ENCODE measurements at places on chromosomes 12 and 14.
A peak's percentile ranks its signal among the peaks of the same experiment; 100 is the strongest.

DNA sequence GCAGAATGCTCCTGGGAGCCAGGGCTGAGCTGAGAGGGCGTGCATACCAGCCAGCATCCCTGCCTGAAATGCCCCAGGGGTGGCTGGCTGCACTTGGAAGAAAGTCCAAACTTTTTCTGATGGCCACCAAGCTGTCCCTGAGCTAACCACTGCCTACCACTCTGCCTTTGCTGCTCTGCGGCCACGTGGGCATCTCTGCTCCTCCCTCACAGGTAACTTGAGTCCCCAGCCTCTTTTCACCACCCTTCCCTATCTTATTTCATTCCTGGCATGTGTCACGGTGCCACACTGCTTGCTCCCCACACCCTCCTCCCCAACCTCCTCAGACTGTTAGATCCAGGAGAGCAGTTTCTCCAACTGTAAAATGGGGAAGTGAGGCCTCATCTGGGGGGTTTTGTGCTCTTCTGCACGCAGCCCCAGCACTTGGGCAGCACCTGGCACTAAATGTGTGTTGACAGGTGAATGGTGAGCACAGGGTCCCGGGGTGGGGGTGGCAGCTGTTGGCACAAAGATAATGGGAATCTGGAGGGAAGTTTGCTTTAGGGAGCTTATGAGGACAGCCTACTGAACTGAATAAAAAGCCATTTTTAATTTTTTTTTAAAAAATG is 113.0 kb downstream of the GLT1D1 start:
- DNase-seq: no peak

DNA sequence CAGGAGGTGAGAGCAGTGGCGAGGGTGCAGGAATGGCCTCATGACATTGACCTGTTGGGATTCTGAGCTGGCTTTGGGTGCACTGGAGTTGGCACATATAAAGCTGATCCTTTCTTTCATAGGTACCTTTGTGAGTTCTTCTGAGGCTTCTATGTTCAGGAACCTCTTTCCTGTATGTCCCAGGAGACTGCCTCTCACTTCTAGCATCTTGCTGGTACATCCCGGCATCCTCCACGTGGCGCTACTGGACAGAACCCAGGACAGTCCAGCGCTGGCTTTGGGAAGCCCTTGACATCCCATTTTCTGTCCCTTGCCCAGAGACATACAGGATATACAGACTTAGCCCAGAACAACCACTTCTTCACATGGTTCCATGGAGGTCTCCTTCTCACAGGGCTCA is 44.4 kb upstream of the BATF start:
- DNase-seq: no peak

DNA sequence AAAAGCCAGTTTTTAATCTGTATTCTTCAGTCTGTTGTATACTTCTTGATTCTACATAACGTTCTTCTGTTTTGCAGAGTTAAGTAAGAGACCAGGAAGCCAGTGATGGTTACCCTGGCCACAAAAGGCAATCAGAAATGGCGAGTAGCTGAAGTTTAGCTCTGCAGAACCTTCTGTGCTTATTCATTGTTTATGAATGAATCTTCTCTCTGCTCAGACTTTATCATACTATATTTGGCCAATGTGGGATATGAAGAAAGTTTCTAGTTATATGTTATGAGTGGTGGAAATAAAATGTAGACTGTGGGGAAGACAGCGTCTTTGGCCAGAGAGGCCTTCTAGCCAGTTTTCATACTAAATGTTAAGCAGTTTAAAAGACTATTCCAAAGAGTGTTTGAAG is 249.9 kb upstream of the RGS6 start:
- DNase-seq: no peak

DNA sequence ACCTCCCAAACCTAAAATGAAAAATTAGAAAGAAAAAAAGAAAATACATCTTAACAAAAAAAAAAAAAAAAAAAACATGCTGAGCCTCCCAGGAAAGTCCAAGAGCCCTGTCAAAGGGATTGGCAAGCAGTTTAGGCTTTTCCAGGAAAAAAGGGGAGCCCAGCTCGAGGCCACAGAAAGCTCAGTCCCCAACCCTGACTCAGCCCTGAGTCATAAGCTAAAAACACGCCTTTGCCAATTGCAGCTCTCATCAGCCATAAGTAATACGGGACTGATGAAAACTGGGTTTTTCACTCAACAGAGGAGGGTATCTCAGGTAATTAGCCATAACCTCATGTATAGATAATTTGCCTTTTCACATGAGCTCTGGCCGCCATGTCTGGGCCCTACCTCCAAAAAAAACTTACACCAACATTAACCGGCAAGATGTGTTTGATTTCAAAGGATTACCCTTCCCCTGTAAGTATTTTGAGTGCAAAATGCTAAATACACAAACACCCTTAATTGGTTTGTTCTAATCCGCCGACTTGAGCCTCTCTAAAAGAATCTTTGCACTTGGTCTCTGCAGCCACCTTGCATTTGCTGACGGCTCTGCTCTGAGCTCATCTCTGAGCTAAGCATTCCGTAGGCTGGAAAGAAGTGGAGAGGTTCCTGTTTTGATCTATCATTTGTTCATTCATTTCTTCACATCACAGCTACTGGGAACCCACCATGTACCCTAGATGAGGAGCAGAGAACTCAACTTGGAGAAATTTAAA is 319.2 kb downstream of the BCL11B start:
- DNase-seq: peak; percentile 72

DNA sequence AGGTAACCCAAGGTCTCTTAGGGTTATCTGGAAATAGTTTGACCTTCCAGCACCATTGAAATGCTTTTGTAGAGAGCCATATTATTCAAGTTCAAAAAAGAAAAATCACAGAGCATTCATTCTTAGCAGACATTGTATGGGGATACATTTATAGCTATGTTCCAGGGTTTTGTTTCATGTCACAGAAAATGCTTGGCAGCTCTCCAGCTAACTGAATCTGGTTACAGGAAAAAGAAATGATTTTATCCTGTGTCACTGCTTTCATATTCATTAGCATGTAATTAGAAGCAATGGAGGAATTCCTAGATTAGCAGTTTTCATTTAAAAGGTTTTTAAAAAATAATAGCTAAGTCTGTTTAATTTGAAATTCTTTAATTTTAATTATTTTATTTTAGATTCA is 78.9 kb downstream of the SNAPC1 start:
- DNase-seq: no peak

DNA sequence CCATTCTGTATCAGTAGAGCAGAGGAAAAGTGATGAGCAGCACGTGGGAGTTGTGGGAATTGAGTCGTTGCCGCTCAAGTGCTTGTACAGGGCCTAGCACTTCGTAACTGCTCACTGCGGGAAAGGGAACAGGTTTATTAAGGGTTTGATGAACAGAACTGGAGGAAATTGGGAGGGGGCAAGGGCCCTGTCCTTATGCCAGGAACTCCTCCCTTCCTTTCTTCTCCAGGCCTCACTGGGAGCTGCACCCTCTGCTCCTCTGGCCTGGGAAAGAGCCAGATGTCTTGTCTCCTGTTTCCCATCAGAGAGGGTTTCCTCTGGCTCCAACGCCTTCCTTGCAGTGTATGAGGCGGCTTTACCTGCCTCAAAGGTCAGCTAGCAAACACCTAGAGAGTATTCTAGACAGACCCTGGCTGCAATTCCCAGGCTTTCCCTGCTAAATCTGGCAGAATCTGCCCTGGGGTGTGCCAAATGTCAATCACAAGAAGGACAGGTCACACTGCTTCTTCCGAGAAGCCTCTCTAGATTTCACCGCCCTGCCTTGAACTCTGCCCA is 78.4 kb downstream of the NTF3 start:
- DNase-seq: no peak

GRCh38 chr14:34782031-34782430 is 67.6 kb upstream of the CFL2 start:
- no peak for DNase-seq

GRCh38 chr12:92055877-92056276 is 89.8 kb downstream of the BTG1 start:
- DNase-seq: no peak

DNA sequence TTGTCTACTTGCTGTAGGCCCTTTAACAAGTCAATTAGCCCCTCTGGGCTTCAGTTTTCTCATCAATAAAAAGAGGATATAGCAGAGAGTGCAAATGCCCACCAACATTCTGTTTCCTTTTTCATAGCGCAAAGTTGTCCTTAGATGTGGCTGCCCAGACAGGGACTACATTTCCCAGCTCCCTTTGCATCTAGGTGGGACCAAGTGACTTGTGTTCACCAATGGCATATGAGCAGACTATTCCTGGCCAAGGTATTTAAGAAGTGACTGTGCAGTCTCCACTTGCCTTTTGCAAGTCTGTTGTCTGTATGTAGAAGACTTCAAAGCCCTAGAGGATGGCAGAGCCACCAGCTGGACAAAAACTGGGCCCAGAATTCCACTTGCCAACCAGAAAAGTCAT is 59.7 kb downstream of the DAO start:
- DNase-seq: no peak

DNA sequence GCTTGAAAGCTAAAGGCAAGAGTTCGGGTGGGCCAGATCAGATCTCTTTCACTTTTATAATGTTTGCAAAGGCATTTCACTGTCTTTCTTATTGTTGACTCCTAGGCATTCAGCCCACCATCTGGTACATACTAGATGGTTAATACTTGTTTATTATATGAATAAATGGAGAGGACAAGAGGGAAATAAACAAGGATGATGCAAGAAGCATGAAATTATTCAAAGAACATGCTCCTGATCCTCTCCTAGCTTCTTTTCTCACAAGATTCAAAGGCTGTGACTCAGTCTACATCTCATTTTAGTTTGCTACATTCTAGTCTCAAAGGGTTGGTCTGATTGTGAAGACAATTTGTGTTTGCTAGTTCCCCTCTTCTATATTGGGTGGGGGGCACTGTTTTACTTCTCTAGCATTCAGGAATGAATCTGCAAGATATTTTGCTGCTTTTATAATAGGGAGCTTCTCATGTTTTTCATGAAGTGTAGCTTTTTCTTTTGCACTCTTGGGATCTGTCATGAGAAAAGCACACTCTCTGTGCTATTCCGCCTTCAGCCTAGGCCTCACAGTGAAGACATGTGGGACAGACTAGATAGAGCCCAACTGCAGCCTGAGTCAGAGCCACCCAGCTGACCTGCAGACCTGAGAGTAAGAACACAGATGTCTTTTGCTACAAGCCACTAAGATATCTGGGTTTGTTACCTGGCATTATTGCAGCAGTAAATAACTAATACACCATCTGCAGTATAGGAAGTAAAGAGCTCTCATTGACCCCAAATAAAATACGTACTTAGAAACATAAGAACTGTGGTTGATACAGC is 65.7 kb downstream of the PTHLH start:
- no peak for DNase-seq

All from MG63 (cell line).